ENCODE measurements at places on chromosomes 5 and 9.

DNA sequence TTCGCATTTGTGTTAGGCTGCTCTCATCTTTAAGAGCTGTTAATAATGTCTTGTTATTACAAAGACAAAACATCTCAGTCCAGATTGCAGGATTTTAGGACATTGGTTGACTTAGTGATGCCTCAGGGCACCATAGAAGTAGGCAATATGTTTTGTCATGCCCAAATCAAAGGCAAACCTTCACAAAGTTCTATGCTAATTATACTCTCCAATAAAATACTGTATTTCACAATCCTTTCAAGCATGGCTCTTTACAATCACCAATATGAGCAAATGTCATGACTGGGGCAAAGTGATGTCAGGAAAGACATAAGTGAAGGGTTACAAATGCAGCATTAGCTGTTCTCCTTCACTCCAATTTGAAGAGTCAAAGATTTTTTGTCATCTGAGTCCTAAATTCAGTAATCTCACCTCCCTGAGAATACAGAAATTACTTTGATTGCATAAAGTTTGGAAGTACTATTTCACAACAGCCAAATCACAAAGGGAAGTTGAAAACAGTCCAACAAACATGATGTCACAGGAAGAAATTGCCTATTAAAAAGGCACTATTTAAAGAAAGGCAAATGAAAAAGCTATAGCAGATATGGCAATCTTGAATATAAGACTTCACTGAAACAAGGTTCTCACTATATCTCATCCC lies 303.2 kb downstream of the PRR16 start:
- DNase-seq = no peak

- DNase-seq = no peak
Measured at GRCh38 chr5:137296213-137296781, 202.8 kb downstream of the SPOCK1 start.

DNA sequence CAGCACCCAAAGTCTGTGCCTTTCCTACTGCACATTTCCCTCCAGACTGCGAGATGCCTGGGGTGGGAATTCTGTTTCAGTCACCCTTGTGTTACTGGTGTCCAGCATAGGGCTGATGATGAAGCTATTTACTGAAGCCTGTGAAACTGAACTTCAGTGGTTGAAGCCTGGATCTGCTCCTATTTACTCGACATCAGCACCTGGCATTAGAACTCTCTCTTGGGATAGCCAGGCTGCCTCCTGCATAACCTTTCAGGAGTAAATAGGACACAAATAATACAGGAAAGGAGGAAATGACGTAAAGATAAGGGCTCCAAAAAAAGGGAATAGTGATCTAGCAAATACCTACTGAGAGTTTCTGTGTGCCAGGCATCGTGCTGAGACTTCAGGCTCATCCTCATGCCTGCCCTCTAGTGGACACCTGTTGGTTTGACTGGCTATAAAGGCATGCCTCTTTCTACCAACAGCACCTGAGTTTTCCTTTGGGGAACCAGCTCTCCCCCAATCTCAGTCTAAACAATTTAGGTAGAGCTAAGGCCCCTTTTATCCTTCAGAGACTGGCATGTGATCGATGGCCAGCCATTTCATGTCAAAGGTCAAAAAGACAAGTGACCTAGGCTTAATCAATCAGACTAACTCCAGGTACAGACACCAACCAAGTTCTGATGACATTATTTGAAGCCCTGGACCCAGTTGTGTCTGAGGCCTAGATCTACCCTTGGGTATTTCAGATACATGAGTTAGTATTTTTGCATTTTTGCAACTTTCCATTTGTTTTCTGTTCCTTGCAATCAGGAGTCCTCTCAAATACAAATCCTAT lies 192.1 kb upstream of the TRIM32 start:
- no peak for DNase-seq

- DNase-seq = no peak
Measured at GRCh38 chr9:128214571-128215490, 11.7 kb downstream of the DNM1 start.

DNA sequence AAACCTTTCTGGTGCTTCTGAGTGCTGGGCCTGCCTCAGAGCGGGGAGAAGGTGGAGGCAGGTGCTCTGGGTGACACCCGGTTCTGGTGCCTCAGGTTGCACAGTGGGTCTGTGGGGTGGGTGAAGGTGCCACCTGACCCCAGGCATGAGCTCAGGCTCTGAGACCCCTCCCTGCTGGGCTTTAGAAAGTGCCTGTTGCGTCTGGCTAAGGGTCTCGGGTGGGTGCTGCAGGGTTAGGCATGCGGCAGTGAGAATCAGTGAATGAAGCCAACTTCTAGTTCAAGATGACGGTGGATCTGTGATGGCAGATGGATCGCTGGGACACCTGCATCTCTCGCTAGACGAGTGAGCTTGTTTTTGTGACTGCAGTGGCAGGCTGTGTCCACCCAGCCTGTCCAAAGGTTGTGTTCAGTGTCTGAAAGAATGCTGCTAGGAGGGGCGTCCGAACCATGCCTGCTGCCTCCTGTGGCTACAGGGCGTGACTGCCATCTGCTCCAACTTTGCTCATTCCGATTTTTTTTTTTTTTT lies 5.0 kb downstream of the SQSTM1 start:
- no peak for DNase-seq

- no peak for DNase-seq
Measured at GRCh38 chr9:74770508-74771261, 117.0 kb downstream of the TRPM6 start.

DNA sequence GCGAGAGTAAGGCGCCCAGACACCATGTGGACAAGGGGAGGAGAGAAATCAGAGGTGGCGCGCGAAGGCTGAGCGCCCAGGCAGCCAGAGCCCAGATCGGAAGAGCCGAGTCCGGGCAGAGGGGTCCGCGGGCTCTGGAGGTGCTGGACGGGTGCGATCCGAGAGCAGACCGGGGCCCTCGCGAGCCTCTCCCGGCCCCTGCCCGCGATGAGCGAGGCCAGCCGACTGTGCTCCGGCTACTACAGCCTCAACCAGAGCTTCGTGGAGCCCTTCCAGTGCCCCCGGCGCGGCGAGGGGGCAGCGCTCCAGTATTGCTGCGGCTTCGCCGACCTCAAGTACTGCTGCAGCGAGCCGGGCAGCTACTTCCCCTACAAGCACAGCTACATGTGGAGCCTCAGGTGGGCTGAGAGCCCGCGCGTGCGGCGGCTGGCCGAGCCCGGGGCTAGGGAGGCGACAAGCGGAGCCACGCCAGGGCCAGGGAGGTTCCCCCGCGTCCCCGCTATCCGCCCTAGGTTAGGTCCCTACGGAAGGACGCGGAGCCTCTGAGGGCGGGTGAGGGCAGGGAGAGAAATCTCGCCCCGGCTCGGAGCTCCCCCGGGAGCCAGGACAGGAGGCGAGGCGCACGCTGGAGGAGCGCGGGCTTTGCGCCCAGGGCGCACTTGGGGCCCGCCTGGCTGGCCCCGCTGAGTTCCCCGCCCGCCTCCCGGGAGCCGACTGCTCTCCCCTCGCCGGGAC lies at the start of gene SHISAL2B:
TSS of gene SHISAL2B (plus strand) at position 87 of the 735 bp plus-strand sequence. CDS start at position 208, 121 bp downstream.
- DNase-seq = no peak

GRCh38 chr9:121691890-121692289 lies 40.5 kb downstream of the DAB2IP start:
- no peak for DNase-seq

DNA sequence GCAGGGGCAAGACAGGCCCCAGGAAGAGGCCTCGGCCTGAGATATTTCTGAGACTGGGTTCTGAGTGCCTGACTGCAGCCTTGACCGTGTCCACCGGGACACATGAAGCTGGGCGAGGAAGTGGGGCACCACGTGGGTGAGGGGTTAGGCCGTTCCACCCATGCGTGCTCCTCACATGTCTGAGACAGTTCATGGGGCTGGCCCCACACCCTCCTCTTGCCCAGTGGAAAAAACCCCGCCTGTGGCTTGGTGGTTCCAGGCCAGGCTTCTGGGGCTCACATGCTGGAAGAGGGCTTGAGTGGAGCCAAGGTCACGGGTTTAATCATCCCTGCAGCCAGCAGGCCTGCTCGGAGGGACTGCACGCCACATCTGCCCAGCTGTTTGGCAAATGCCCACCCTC lies 11.4 kb downstream of the HMCN2 start:
- no peak for DNase-seq

- DNase-seq = no peak
Measured at GRCh38 chr5:168409591-168410458, 76.4 kb upstream of the RARS1 start.

DNA sequence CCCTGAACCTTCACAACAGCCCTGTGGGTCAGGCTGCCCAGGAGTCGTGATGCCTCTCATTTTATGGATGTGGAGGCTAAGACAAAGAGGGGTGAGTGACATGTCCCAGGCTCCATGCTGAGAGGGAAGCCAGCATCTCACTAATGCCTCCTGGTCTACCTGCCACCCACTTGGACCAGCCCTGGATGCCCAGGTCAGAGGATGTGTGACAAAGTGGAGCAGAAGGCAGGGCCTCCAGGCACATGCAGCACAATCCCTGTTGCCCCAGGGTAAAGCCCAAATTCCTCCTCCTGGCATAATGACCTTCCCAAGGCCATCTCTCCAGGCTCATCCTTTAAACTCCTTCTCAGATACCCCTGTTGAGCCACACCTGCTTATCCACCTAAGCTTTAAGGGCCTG lies 51.4 kb upstream of the XPA start:
- no peak for DNase-seq

GRCh38 chr5:169433221-169433651 lies 132.3 kb upstream of the SLIT3 start:
- DNase-seq = no peak

DNA sequence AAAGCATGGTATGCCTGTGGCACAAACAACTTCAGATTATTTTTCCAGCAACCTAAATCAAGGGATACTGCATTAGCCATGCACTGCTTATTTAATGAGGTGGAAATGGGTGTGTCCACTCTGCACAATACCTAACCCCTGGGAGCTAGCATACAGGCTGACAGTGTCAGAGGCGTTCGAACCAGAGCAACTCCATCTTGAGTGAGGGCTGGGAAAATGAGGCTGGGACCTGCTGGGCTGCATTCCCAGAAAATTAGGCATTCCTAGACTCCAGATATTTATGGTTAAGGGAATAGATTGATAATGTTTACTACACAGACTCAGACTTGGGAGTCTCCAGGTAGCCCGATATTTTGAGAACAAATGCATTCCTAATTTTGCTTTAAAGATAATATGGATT lies 2.8 kb downstream of the FGF1 start:
- no peak for DNase-seq

DNA sequence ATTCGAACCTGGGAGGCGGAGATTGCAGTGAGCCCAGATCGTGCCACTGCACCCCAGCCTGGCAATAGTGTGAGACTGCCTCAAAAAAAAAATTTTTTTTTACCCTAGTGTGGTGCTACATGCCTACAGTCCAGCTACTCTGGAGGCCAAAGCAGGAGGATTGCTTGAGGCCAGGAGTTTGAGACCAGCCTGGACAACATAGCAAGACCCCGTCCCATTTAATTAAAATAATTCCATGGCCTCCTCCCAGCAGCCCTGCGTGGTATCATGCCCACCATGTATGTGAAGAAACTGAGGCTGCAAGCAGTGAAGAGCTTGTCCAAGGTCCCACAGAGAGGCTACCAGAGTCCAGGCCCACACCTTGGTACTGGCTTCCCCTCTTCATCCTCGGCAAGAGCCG lies 19.4 kb upstream of the PHYHD1 start:
- no peak for DNase-seq

- no peak for DNase-seq
Measured at GRCh38 chr5:114266374-114266773, 95.5 kb upstream of the KCNN2 start.

GRCh38 chr5:61993295-61993927 lies 312.6 kb upstream of the KIF2A start:
- no peak for DNase-seq

GRCh38 chr9:137234055-137234697 lies 3.5 kb downstream of the SLC34A3 start:
- DNase-seq = no peak

- DNase-seq = no peak
Measured at GRCh38 chr9:27505744-27506161, 18.3 kb upstream of the IFNK start.

DNA sequence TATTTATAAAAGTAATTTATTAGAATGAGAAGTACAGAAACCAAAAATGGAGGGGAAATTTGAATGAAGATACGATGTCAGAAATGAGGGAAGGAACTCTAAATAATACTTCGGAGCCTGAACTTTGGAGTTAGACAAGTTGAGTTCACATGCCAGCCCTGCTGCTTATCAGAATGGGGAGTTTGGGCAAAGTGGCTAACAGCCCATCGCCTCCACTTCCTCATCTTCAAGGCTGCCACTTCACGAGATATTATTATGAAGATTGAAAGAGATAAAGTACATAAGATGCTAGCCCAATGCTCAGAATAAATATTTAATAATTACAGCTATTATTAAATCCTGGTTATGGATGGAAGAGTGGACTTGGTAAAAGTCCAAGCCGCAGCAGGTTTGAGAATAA lies 56.2 kb upstream of the ABCA1 start:
- DNase-seq = no peak

GRCh38 chr5:40150896-40151295 lies 528.8 kb upstream of the PTGER4 start:
- DNase-seq = no peak

DNA sequence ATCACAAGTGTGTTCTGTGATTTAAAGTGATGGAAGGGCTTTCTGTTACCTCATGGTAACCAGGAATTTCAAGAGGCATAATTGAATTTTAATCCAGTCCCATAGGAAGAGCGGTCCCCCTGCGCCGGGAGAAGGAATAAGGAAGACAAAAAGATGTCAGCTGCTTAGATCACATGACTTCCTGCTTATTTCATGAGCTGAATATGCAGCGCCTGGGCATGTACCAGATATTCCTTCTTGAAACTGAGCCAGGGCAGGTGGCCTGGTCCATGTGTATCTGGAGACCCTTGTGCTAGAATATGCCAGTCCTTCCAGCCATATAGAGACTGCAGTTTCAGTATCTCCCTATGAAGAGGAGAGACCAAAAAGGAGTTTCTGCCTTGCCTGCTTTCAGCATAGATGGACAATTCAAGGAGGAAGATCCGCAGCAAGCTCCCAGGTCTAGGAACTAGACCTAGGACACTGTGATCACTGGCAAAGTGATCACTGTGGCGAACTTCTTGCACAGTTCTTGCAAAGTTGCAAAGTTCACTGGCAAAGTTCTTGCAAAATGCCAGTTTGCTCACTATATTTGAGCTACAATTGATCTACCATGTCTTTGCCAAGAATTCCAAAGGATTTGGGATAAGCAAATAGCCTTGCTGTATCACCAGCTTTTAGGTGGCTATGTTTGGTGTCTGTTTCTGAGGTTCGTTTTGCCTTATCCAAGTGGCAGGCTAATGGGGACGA lies 102.9 kb upstream of the PHYKPL start:
- DNase-seq = no peak
